ENCODE measurements at places on chromosomes 5 and 9.

DNA sequence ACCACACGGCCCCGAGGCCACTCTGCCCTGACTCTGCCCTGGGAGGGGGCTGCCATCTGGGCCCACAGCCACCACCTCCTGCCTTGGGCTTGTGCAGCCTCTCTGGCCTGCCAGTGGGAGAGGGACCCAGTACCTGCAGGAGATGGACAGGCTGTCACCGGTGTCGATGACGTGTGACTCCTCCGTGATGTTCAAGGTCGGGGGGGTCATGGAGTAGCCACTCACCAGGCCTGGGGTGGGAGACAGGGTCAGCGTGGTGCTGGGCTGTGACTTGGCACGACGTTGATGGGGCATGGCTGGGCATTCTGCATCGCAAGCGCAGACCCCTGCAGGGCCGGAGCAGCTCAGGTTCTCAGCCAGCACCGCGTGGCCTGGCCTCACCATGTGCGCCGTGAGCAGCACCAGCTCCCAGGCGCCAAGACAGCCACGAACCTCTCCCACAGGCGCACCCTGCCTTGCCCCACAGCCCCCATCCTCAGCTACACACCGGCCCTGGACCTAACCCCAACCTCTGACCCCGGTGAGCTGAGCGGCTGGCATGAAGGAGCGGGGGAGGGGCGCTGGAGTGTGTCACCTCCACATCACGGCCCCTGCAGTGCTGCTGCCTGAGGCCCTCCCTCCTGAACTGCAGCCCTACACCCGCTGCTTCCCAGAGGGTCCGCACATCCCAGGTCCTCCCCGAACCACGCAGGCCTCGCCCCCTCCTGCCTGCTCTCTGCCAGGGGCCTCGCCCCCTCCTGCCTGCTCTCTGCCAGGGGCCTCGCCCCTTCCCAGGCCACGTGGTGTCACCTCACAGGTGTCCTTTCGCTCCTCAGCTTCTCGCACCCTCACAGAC is 17.6 kb downstream of the FLT4 start:
- DNase-seq = no peak

DNA sequence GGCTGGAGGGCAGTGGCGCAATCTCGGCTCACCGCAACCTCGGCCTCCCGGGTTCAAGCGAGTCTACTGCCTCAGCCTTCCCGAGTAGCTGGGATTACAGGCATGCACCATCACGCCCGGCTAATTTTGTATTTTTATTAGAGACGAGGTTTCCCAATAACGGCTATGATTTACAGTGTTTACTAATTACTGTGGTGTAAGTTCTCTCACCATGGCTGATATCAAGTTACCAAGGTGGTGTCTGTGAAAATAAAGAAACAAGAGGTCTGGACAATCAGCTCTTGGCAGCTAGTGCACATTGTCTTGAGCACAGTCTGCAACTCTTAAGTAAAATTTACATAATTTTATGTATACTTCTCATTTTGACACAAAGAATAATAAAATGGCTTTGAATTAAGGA is 385.5 kb upstream of the COX7C start:
- no peak for DNase-seq

DNA sequence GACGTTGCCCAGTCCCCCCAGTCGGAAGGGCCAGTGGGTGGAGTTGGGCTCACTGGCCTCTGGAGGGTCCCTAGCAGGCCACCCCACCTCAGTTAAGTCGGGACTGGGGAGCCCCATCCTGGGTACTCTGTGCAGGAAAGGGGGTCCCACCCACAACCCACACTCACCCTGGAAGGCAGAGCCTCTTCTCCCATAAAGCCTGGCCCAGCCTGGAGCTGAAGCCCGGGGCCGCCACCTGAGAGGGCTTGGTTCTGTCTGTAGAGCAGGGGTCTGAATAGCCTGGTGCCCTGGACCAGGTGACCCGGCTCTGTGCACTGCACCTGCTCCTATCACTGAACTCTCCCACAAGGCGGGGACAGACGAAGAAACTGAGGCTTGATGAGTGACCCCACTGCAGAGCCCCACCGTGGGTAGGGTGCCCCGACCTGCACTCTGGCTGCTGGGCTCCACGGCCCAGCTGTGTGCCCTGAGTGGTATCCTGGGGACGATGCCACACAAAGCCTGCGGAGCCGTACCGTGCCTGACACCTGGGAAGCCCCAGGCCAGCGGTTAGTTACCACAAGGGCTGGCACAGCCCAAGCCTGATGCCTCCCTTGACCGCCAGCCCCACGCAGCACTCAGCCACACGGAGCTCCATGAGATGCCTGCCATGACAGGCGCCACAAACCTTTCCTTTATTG is 7.3 kb downstream of the PTGES2 start:
- no peak for DNase-seq

DNA sequence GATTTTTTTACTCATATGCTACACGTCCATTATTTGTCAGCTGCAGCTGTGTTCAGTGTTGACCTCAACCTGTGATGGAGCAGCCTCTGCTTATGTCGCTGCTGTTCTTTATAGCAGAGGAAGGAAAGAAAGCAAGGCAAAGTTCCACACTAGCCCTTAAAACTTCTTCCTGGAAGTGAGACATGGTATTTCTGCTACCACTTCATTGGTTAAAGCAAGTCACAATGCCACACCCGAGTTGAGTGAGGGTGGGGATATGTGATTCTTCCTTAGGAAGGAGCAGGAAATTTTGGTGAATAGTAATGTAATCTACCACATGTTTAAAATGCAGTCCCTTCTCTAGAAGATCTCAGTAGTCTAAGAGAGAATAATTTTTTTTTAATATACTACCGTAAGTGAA is 224.8 kb upstream of the DMRT1 start:
- DNase-seq = no peak

DNA sequence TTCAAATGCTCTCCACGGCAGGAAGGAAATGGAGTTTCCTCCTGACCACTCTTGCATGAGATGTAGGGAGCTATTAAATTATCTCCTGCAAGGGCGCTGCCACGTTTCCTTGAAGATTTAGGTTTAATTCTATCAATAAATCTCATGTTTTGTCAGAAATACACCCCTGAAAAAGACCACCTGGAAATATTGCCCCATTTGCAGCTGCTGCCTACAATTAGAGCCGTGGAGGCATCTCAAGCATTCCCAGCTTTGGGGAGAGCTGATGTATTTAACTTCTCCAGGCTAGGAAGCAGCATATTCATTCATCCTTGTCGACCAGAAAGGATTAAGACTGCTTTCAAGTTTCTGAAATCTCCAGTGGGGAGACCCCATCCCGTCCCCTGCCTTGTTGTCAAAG is 40.5 kb downstream of the CCNJL start:
- no peak for DNase-seq

GRCh38 chr9:95284162-95285080 is 33.1 kb downstream of the FANCC start:
- DNase-seq = no peak

DNA sequence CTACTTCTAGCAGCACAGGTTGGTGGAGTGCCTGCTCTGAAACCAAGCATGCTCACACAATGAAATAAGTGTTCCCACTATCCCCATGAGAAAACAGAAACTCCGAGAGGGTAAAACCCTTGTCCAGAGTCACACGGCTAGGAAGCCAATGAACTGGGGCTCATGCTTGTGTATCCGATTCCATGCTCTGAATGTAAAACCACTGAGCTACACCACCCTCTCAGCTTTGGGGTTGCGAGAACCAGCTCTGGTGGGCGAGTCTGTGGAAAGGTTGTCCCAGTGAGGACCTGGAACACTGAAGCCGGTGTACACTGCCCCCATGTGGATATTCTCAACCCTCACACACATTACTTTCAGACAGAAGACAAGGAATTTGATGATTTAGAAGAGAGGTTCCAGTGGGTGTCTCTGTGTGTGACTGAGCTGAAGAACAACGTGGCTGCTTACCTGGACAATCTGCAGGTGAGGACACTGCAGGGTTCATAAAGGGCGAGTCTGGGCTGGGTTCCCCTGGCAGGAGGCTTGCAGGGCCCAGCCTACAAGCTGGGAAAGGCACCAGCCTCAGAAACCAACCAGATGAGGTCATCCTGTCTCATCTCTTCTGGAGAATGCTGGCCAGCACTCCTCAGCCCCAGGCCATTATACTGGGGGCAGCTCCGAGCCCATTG is 37.4 kb downstream of the ARHGEF37 start:
- DNase-seq = no peak

DNA sequence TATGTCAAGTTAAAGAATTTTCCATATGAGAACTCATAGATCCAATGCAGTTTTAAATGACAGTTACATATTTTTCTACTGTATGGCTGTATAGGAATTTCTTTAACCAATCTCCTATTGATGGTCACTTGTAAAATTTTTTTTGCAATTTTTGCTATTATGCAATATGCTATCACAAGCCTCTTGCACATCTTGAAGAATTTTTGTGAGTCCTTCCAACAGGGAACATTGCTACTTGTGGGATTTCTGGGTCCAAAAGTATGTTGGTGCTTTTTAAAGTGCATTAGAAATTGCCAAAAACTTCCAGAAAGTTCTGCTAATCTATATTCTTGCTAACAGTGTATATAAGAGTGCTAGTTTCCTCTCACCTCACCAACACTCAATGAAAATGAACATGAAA is 65.1 kb downstream of the NPR3 start:
- DNase-seq = no peak

- no peak for DNase-seq
Measured at GRCh38 chr5:176700239-176700847, 53.1 kb downstream of the TSPAN17 start.

DNA sequence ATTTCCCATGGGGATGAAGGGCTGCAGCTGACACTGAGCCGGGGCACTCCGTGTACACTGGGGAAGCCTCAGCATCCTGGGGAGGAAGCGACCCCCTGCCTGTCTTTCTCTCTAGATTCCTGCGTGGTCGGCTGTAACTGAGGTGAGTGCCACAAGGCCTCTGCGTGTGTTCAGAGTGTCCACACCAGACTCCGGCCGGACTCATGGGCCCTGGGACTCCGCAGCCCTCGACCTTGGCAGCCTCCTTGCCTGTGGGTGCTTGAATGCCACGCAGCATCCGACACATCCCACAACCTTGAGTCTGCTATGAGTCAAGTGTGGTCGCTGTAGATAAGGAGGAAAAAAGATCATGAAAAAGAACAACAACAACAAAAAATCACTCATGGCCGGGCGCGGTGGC is 23.4 kb downstream of the PAEP start:
- DNase-seq = no peak

GRCh38 chr5:114412510-114413171 is 50.8 kb downstream of the KCNN2 start:
- DNase-seq = peak; percentile 3

GRCh38 chr5:82811490-82811889 is 265.7 kb downstream of the TMEM167A start:
- DNase-seq = no peak

DNA sequence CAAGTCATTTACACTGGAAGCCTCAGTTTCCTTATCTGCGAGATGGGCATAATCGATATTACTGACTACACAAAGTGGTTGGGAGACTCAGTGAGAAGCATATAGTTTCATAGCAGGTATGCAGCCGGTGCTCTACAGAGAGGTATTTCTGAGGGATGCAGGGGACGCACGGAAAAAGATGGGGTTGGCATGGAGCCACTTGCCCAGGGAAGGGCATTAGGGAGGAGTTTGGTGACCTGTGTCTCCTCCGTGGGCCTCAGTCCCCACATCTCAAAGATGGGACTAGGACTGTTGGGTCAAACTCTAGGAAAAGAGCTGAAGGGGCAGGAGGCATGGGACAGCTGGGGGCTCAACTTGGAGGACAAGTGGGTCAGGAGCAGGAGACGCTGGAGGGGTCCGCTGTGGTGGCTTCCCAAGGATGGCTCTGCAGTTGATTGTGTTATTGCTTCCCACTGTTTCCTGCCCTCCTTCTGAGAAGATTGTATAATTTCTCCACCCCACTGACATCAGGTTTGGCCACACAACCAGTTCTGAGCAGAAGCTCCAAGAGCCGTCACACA is 158.6 kb upstream of the ALDH1B1 start:
- no peak for DNase-seq

DNA sequence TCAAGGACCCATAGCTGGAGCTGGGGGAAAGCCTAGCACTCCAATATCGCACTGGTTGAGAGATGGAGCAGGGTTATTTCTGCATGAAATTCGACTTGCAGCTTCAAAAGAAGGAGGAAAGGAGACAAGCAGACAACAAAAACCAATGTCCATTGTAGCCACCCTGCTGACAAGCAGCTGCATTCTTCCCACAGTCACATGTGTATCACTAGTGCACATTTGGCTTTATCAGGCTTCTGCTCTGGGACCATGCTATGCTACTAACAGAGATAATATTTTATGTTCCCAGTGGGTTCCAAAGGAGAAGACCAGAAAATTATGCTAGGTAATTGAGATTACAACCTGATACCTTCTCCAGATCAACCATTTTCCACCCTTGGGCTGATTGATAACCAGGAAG is 59.7 kb downstream of the MFAP3 start:
- DNase-seq = no peak

GRCh38 chr5:12019306-12019705 is 115.1 kb upstream of the CTNND2 start:
- DNase-seq = no peak

- DNase-seq = peak; percentile 7
Measured at GRCh38 chr5:93226202-93226735, 354.8 kb downstream of the NR2F1-AS1 start.

GRCh38 chr5:132225165-132226032 is 2.3 kb downstream of the P4HA2 start:
- DNase-seq = peak; percentile 80

DNA sequence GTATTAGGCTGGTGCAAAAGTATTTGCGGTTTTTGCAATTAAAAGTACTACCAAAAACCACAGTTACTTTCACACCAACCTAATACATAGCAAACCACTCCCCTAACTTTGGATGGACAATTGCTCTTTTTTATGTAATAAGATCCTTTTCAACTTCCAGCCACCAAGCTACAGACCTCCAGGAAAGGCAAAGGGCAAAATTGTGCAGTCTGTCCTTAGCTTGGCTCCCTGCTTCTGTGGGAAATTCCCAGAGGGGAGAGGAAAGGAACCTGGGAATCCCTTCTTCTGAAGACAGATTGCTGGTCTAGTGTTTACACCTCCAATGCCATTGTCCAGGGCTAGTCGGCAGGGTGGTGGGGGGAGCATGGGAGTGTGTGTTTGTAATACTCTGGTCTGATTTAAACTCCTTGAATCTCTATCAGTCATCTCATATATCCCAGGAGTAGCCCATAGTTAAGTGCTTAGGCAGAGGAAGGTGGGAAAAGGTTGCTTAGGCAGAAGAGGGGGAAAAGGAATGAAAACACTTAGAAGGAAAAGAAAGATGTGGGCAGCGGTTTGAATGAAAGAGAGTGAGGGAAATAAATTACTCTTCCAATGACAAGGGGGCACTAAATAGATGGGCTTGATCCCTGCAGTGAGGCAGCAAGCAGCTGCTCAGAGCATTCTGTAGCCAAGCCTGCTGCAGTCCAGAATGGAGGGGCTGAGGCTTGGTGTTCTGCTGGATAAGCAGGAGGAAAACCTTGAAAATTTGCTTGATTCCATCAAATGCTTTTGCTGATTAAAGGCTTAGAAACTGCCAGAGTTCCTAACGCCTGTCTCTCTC is 86.9 kb upstream of the MAP1B start:
- DNase-seq = no peak

GRCh38 chr9:113525831-113526230 is 62.3 kb downstream of the RGS3 start:
- DNase-seq = no peak

DNA sequence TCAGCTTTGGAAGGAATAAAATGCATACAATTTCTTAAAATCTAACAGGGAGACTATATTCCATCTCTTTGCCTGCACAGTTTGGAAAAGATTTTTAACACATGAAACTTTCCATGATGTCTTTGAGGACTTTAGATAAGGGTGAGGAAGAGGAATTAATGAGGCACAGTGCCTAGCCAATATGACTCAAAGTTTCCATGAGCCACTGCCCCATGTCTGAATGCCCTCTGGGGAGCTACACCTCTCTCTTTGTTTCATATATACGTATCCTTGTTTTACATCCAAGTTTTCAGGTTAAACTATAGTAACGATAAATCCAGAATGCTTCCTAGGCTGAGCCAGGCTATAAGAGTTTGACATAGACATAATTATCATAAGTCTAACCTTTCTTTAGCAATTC is 349.3 kb upstream of the TLE4 start:
- no peak for DNase-seq
